ENCODE measurements at places on chromosomes 3 and 15. TPM values are rescaled to one million over a fixed set of nuclear protein-coding genes. Genes with fewer than 3 reads are reported as not detected.
A peak's percentile ranks its signal among the peaks of the same experiment; 100 is the strongest.

DNA sequence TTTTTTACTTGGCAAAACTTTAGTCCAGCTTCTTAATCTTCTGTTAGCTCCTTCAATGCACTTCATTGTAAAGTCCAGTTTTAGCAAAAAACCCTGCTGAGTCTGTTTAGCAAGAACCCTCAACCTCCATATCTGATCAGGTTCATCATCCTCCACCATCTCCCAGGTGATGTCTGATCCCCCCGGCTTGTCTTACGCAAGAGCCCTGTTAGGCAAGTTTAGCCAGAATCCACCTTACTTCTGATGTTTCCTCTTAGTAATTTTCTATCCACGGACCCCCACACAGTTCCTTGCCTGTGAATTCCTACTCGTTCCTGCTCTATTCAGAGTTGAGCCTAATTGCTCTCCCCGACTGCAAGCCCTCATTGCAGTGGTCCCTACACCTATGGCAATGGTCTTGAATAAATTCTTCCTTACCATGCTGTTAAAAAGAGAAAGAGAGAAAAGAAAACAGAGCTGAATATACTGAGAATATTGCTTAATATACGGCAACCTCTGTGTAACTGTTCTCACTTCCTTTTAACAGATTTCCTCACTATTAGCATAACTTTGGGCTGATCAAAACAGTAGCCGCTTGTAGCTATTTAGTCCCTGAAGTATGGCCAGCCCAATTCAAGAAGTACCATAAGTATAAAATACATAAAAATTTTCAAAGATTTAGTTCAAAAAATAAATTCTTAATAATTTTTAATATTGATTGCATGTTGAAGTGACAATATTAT lies 78.7 kb upstream of the MME start:
- no peak for DNase-seq

DNA sequence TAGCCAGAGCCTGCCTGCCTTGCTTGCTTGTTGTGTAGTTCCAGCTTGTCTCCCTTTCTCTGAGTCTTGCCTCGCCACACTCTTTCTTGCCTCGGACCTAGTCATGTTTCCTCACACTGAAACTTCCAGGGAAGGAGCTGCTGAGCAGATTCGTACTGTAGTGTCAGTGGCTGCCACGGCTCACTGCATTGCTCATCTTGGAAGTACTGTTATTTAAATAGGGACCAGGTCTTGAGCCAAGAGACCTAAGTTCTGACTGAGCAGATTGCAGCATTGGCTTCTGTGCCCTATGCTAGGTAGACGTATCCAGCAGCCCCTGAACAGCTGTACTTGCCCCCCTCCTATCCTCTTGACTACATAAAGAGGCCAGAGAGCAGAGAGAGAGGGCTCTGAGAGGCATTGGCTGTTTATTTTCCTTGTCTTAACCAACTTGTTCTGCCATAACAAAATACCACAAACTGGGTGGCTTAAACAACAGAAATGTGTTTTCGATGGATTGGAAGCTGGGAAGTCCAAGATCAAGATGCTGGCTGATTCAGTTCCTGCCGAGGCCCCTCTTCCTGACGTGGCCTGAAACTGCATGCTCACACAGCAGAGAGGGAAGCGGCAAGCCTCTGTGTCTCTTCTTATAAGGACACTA lies 5.8 kb upstream of the RARRES1 start:
- DNase-seq, result no peak

GRCh38 chr3:2458816-2459215 lies 360.1 kb downstream of the CNTN4 start:
- no peak for DNase-seq

- DNase-seq, result no peak
Measured at GRCh38 chr15:77495838-77496596, 75.3 kb downstream of the HMG20A start.

DNA sequence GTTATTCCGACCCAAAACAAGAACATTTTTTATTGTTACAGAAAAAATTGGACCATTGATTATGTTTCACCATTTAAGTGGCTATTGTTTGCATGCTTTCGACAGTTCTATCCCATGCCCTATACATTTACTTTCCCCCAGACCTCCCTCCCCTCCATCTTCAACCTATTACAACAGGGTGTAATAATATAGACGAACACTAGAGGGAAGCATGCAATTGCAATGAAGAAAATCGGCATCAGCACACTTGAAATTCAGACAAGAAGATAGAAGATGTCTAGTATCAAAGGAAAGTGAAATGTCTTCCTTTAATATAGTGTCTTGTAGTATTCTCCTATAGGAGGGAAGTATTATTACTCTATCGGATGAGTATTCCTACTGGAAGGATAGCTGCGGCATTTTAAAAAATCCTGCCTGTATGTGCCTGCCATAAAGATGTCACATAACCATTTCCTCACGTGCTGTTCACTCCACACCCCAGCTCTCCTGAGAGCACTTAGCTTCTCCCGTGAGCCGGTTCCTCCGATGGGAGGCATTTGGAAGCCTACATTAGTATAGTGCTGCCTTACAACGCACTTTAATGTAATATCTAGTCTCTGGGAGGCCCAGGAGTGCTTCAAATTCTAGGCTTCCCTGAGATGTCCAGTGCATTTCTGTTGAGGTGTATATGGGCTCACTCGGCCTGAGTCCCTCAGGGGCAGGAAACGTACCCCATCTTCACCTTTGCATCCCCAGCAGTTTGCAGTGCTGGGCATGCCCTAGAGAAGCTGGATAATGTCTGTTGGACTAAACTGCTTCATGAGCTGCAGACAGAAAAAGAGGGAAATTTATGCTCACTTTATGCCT lies 17.8 kb upstream of the ERICH6 start:
- DNase-seq, result peak; percentile 45

Gene IFT57
- total RNA-seq, result 38.4 TPM

Measured in HCT116 (cell line).